ENCODE measurements at places on chromosomes 3 and 15.

- no peak for DNase-seq
These were observed at the start of gene TRIM71 for GRCh38 chr3:32817558-32818228. TSS of gene TRIM71 (plus strand) at chr3:32817997. CDS start at chr3:32818081, 84 bp downstream.

- no peak for DNase-seq
These were observed 180.6 kb downstream of the EPHA6 start for GRCh38 chr3:96994988-96995387.

GRCh38 chr15:33124279-33124678, 70.2 kb downstream of the FMN1 start:
- no peak for DNase-seq

- DNase-seq: no peak
These were observed 33.4 kb upstream of the RSL24D1 start for GRCh38 chr15:55230051-55230670.

DNA sequence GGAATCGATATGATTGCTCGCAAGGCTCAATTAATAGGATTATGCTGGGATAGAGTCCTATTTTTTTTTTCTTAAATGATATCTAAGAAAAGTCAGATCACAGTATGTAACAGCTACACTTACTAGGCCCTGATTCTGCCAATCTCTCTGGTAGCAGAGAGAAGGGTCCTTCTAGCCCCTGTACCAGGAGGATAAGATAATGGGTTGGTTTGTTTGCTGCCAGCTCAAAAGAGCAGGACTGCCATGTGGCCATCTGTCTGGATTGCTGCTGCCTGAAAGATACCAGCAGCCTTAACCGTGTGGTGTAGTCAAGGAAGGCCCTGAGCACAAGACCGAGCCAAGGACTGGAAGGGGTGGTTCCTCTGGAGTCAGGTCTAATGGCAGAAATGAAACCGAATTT, 236.4 kb downstream of the KLF13 start:
- peak; percentile 32 for DNase-seq

GRCh38 chr15:50344006-50344464, 11.0 kb downstream of the GABPB1 start:
- no peak for DNase-seq

- no peak for DNase-seq
These were observed 1256.5 kb downstream of the SI start for GRCh38 chr3:163821841-163822240.

DNA sequence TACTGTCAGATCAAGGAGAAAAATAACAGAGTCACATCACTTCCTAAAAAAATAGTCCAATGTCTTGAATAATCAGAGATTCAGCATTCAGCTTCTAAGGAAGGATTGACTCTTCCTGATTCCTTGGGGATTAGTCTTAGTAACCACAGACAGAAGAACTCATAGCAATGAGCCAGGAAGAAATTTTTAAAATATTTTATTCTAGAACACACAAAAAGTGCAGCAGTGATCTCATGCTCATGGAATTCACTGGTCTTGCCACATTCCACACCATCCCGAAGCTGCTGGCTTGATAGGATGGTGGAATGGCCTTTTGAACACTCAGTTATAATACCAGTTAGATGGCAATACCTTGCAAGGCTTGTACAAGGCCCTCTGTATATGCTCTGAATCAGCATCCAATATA, 43.0 kb upstream of the ABI3BP start:
- DNase-seq: no peak

GRCh38 chr15:57528940-57529565, 62.7 kb upstream of the MYZAP start:
- no peak for DNase-seq

GRCh38 chr3:128590948-128591347, 59.7 kb downstream of the RPN1 start:
- no peak for DNase-seq

GRCh38 chr3:15952543-15953175, 154.9 kb upstream of the ANKRD28 start:
- DNase-seq: no peak

DNA sequence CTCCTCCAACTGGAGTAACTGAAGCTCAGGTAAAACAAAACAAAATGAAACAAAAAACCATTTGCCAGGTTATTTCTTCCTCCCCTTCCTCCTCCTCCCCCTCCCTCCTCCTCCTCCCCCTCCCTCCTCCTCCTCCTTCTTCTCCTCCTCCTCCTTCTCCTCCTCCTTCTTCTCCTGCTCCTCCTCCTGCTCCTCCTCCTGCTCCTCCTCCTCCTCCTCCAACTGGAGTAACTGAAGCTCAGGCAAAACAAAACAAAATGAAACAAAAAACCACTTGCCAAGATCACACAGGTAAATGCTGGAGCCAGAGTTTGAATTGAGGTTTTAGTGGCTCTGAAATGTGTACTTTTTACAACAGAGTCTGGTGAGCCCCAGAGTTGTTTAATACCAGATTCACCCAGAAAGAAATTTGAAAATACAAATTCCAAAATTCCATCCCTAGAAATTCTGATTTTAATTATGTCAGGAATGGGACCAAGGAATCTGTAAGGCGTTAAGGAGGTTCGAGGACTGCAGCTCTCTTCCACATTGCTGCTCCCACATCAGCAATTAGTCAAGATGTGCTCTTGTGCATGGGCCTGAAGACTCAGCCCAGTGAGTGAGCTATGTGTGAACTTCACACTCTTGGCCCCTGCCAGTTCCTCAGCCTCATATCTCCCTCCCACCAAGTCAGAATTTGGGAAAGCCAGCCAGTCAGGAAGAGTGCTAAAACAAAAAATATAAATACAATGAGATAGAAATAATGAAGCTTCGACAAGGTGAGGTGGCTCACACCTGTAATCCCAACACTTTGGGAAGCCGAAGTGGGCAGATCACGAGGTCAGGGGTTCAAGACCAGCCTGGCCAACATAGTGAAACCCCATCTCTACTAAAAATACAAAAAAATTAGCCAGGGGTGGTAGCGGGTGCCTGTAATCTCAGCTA, 31.6 kb upstream of the ZNF770 start:
- no peak for DNase-seq

GRCh38 chr3:152518346-152518745, 249.6 kb downstream of the MBNL1 start:
- DNase-seq: no peak

DNA sequence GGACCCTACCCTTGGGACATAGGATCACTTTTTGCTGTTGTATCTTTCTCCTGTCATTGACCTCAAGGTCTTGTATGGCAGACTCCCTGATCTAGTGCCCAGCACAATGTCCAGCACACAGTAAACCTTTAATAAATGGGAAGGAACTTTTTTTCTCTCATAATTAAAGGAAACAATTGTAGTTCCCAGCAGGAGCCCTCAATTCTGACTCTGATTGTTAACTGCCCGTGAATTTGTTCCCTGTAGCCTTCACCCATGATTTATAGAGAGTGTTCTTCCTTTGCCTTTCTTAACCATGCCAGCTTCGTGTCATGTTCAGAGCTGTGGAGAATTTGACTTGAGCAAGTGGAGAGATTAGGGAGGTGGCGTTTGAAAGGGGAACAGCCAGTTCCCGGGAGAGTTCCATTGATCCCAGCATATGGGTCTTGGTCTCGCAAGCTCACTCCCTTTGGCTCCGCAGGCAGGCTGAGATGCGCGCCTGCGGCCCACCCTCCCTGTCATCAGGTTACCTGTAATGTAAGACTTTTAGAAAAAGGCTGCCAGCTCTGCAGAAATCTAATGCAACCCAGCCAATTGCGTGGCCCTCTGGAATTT, 182.6 kb downstream of the TP63 start:
- DNase-seq: no peak

- no peak for DNase-seq
These were observed 32.7 kb downstream of the HDGFL3 start for GRCh38 chr15:83174891-83175290.

DNA sequence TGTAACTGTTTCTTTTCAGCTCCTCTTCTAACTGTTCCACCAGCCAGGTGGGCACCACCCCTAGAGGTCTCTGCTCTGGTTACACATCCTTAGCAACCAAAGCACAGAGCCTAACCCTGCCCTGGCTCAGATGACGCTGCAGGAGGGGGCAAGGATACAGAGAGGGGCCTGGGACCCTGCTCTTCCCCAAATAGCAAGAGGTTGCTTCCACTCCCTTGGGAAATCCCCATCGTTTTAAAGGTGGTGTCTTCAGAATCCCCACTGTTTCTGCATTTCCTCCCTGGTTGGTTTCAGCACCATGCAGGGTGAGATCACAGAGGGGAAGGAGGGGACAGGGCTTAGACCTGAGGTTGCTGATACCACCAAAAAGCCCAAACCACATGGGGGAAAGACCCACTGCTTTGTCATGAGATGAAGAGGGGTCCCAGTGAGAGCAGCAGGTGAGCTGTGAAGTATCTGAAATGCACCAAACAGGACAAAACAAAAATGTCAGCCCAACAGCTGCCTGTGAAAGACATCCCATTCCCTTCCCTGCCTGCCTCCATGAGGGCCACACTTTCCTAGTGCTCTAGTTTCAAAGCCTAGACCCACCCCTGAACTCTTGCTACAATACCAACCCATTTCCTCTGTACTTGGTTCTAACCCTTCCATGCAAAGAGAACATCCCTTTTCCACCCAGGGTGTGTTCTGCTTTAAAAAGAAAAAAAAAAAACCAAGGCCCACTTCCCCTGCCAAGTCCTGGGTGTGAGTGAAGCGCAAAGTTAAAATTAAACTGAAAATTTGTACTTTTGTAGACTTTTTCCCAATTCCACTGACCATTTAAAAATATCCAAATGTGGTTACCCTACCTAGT, 29.0 kb downstream of the ANP32A start:
- no peak for DNase-seq

DNA sequence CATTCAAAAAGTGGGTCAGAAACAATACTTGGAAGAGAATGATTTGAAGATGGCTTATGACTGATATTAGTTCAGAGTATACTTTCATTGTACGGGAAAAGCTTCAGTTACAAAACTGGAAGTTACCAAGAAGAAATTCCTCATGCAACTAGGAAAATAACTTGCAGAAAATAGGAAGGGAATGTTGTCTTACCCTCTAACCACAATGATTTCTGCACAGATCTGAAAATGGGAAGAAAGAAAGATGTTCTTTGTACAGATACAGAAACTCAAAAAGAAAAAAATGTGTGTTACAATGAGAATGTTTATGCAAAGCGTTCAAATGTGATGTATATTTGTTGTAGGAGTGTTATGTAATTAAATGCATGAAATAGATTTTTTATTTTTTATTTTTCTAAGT, 3.7 kb downstream of the ZNF280D start:
- DNase-seq: no peak

- DNase-seq: no peak
These were observed 673.4 kb downstream of the MECOM start for GRCh38 chr3:168990134-168990533.

Data from cerebellum (tissue), 4 donors.